Stimulated activated CD8-positive, alpha-beta memory T cell treated with anti-CD3 and anti-CD28 coated beads, Interleukin-15, amount 100 ng/mL, for 24 hours (primary cell): ENCODE measurements at places on chromosomes 5 and 9.

- no peak for DNase-seq
These were observed 12.8 kb upstream of the MACIR start for GRCh38 chr5:103245761-103246160.

DNA sequence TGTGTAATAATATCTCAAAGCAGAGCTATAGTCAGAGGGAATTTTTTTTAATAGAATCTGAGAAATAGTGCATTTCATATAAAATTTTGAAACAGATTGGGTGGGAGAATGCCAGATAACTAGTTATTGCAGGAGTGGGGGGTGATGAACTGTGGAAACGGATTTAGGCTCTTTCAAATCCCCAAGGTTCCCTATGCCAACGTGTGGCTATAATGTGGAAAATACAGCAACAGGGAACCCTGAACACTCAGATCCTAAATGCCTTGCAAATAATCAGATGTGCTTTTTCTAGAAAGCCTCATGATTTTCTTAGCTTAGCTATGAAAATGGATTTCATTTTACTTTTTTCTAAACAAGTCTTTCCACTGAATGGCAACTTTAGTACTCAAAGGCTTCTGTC, 180.5 kb upstream of the DMAC1 start:
- no peak for DNase-seq

GRCh38 chr5:110323357-110323756, 403.1 kb downstream of the TMEM232 start:
- no peak for DNase-seq

DNA sequence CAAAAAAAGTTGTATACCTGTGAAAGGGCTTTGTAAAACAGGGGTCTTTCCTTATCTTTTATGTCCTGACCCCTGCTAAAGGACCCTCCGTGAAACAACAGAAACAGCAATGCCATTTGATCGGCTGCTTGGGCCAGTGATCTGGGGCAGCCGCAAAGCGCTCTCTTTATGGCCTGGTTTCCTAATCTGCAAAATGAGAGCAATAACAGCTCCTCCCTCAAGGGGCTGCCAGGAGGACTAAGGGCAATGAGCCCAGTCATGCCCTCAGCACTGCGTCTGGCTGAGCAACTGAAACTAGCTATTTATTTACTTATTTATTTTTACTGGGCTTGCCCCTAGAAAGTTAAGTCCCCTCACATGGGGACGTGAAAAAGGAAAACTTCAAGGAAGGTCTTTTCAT, 18.3 kb downstream of the CMBL start:
- DNase-seq = no peak

GRCh38 chr5:80204808-80205614, 50.8 kb downstream of the SERINC5 start:
- DNase-seq = no peak

- no peak for DNase-seq
These were observed 37.9 kb downstream of the CDC14B start for GRCh38 chr9:96581786-96582185.

DNA sequence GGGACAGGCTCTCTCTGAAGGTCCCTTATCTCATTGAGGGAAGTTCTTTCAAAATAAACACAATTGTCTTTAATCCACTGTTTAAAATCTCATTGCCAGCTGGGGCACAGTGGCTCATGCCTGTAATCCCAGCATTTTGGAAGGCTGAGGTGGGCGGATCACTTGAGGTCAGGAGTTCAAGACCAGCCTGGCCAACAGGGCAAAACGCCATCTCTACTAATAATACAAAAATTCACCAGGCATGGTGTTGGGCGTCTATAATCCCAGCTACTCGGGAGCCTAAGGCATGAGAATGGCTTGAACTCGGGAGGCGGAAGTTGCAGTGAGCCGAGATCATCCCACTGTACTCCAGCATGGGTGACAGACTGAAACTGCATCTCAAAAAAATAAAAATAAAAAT, 8.3 kb upstream of the NDFIP1 start:
- no peak for DNase-seq

DNA sequence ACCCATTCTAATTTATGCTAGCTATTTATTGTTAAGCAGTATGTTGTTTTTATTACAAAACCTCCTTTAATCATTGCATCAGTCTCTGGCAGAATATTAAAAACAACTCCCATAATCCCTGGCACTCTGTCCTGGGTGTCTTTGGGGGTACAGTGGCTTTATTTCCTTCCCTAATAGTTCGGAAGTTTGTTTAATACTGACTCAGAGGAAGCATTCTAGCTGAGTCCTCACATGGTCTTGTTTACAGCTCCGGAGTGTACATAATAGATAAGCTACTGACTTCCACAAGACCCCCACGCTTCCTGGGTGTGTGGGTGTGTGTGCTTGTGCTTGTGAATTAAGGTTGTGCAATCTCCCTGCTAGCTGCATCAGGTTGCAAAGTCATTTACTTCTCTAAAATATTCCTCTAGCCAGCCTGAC, 149.8 kb upstream of the CDKN2B start:
- no peak for DNase-seq

- DNase-seq = no peak
These were observed 289.7 kb upstream of the IRX4 start for GRCh38 chr5:2172471-2172870.

DNA sequence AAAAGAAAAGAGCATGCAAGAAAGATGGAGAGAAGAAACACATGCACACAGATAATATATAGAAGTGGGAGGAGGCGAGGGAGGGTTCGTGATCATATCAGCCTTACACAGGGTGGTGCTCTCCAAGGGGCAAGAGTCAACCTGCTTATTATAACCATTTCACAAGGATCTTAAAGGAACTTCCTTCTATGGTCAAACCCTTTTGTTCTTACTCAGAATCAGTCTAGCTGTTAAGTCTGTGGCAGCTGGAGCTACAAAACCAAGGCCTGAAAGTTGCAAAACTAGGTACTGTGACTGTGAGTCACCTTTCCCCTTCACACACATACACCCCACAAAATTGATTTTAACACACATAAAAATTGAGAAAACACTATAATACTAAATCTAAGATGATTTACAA, 18.5 kb upstream of the ERMP1 start:
- no peak for DNase-seq

- no peak for DNase-seq
These were observed 248.5 kb upstream of the TUT7 start for GRCh38 chr9:86602715-86603114.

DNA sequence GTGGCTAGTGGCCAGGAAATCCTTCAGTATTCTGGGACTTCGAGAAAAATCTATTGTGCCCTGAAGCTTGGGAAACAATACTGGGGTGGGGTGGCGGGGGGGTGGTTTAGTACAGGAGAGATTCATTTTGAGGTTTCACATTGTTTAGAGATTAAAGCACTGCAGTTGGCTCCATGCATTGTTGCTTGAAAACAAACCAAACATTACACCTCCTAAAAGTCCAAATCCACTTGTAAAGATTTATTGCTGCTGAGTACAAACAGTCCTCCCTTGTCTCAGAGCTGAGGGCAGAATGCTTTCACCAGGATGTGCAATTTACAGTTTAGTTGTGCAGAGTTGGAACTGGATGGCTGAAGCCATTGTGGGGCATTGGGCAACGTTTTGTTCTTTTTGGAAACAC, 49.4 kb downstream of the GGTA1 start:
- no peak for DNase-seq

GRCh38 chr9:126722922-126723806, 81.7 kb upstream of the ZBTB43 start:
- peak; percentile 43 for DNase-seq

- no peak for DNase-seq
These were observed 732 bp downstream of the PBX3 start for GRCh38 chr9:125747765-125748445.

DNA sequence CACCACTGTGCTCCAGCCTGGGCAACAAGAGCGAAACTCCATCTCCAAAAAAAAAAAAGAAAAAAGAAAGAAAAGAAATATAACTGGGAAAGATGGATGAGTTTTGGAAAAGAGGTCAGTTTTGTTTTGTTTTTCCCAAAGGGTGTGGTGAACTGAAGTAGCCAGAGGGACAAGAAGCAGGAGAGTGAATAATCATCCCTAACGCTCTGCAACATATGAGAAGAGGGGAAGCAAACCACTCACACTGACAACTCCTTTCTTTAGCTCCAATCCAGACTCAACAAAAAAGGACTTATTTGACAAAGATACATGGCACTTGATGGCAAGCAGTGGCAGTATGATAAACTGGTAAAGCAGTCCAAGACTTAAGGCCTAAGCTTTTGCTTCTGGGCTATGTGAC, 176.1 kb upstream of the HMHB1 start:
- no peak for DNase-seq

- DNase-seq = no peak
These were observed 1218.7 kb downstream of the EFNA5 start for GRCh38 chr5:106451998-106452397.

- no peak for DNase-seq
These were observed 139.0 kb upstream of the CDH6 start for GRCh38 chr5:31054453-31054852.

DNA sequence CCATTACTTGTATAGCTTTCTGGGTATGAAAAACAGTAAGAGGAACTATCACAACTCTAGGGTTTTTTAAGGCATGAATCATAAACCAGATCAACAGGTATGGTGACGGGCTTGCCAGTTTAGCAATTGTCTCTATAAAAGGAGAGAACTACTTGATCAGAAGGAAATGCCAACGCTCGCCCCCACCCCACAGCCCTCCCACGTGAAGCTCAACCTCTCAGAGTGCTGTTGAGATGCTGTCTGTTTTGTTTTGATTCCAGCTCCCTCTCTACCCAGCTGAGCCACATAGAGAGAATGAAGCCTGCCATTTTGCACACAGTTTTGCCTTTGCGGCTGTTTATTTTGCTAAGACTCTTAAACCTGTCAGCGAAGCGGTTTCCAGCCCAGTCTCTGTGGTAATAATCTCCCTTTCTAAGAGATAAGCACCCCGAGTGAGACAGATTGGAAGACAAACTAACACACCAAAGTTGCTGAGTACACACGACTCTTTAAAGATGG, 257.9 kb upstream of the ANKRD55 start:
- no peak for DNase-seq

DNA sequence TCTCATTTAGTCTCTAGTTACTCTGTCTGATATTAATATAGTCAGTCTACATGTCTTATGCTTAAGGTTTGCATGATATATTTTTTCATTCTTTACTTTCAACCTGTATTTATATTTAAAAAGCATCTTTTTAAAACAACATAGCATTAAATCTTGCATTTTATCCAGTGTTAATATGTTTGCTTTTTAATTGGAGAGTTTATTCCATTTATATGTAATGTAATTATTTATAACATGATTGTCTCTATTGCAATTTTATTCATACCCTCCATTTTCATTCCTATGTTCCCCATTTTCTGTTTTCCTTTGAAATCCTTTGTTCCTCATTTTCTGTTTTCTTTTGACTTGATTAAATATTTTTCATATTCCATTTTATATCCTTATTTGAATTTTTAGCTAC, 13.3 kb downstream of the PCDHB15 start:
- DNase-seq = no peak

GRCh38 chr5:4513381-4513780, 626.7 kb upstream of the ADAMTS16 start:
- DNase-seq = no peak

DNA sequence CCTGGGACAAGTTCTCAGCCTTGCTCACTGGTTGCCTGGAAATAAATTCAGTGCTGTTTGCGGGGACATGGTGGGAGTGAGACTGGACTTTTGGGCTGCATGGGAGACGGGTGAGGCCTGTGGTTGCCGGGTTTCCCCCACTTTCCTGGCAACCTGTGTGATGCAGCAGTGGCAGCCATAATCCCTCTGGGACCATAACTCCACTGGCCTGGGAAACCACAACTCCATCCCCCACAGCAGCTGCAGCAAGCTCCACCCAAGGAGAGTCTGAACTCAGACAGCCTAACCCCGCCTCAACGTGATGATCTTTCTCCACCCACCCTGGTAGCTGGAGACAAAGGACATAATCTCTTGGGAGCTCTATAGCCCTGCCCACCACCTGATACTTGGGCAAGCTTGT, 349.9 kb downstream of the PIK3R1 start:
- no peak for DNase-seq

- no peak for DNase-seq
These were observed 2.3 kb downstream of the DNLZ start for GRCh38 chr9:136361047-136361753.

GRCh38 chr5:136864960-136865359, 499.6 kb upstream of the TRPC7 start:
- DNase-seq = no peak

DNA sequence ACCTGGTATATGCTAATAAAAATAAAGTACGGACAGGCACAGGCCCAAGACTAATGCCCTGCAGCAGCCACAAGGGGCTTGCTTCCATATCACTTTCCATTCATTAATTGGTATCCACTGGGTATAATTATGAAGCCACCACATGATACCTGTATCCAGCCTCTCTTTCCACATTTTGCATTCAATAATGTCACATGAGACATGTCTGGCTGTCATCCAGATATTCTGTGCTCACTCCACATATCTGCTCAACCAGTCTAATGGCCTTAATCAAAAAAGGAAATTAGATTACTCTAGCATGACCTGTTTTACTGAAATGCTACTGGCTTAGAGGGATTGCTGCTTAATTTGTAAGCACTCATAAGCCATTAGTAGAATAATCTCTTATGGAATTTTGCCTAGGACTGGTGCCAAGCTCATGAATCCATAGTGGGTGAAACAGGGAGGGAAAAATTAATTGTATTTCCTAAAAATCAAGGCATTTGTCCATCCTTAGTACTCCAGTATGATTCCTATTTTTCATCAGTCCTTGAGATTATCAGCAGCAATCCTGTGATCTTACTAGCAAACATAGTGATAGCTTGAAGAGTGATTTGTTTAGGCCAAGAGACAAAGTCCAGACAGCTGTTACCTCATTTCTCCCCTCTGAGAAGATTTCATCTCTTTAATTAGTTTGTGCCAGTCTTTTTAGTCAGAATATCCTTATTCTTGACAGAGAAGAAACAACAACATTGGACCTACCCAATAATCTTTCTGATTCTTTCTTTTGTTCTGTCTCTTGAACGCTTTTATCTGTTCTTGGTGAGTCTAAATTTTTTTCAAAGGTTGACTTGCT, 119.2 kb upstream of the ABCA1 start:
- no peak for DNase-seq

DNA sequence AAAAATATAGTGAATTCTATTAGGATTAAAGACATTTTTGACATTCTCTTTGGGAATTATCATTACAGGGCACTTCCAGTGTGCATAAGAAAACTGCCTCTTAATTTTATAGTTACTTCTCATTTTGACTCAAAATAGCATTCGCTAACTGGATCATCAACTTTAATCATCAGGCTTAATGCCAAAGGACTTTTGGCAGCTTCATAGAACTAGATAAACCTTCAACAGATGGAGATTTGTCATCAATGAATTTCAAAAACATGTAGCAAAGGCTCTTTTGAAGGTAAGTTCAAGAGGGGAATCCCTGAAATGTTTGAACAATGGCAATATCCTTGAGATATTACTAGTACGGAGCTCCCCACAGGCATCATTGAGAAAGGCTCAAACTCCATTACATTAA, 447.2 kb downstream of the PDE4D start:
- no peak for DNase-seq

GRCh38 chr5:160174780-160175437, 54.4 kb upstream of the FABP6 start:
- DNase-seq = no peak

DNA sequence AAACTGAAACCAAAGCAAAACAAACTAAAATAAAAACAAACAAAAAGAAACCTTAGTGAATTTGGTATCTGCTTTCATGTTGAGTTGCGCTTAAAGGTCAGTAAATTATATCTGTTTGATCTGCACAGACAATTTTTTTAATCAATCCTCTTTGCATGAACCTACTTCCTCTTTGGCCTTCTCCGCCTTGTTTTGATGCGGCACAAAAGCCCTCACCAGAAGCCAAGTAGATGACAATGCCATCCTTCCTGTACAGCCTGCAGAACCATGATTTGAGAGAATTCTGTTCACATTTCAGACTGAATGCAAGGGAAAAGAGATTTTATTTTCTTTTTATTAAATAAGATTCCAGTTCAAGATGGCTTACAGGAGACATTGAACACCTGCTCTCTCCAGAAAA, 473.6 kb upstream of the FTMT start:
- DNase-seq = no peak
